Endothelial cell of coronary artery (primary cell): ENCODE measurements at places on chromosomes 4 and X. TPM values are rescaled to one million over a fixed set of nuclear protein-coding genes. Genes with fewer than 3 reads are reported as not detected.

GPAT3 gene
- 2.5 and 9.9 TPM in 2 replicates for total RNA-seq

TEX13B gene
- not detected in 2 replicates for total RNA-seq

FREM3 gene
- under 0.01 TPM in 1 of 2 replicates, not detected in the other for total RNA-seq

ARHGAP24 gene
- total RNA-seq, result 80.2 and 124 TPM in 2 replicates

DMRTC1 gene
- not detected in 2 replicates for total RNA-seq

OPN1MW3 gene
- not detected in 2 replicates for total RNA-seq

SERTM2 gene
- total RNA-seq, result not detected in 2 replicates

TCEAL7 gene
- 0.72 and 12.8 TPM in 2 replicates for total RNA-seq

TEC gene
- total RNA-seq, result 0.09 and 0.28 TPM in 2 replicates

NPNT gene
- under 0.01 TPM in 1 of 2 replicates, not detected in the other for total RNA-seq

TRAPPC11 gene
- 28.6 and 36.1 TPM in 2 replicates for total RNA-seq

TCEAL4 gene
- total RNA-seq, result 41.6 and 56.7 TPM in 2 replicates

MAGEB10 gene
- total RNA-seq, result not detected in 2 replicates

MAB21L2 gene
- under 0.01 TPM in 1 of 2 replicates, not detected in the other for total RNA-seq

SPON2 gene
- total RNA-seq, result 0.09 and 1.6 TPM in 2 replicates

PCSK1N gene
- not detected in 2 replicates for total RNA-seq

ANK2 gene
- total RNA-seq, result 1.5 and 1.7 TPM in 2 replicates

NEIL3 gene
- 2.8 and 4.4 TPM in 2 replicates for total RNA-seq

PHOX2B gene
- total RNA-seq, result not detected in 2 replicates

NLGN4X gene
- total RNA-seq, result not detected in 2 replicates

SAGE1 gene
- not detected in 2 replicates for total RNA-seq

SPANXD gene
- total RNA-seq, result not detected in 2 replicates
